ENCODE measurements at places on chromosomes 12 and 14. TPM values are rescaled to one million over a fixed set of nuclear protein-coding genes. Genes with fewer than 3 reads are reported as not detected.

Gene COCH
- 0.51 TPM for total RNA-seq

Gene KRT2
- total RNA-seq: not detected

Gene KNTC1
- 8.0 TPM for total RNA-seq

Gene KCNC2
- total RNA-seq: not detected

Gene SPTB
- total RNA-seq: under 0.01 TPM

Gene RFX4
- total RNA-seq: not detected

Gene ATF1
- 36.0 TPM for total RNA-seq

Gene VRTN
- not detected for total RNA-seq

Gene CLEC1B
- not detected for total RNA-seq

Gene NANOG
- total RNA-seq: not detected

Gene NDRG2
- total RNA-seq: 0.50 TPM

Gene CLECL1
- not detected for total RNA-seq

Gene CRACR2A
- total RNA-seq: 3.3 TPM

Gene TOMM20L
- not detected for total RNA-seq

Gene PZP
- total RNA-seq: not detected

Gene OS9
- total RNA-seq: 170 TPM

Gene INHBC
- not detected for total RNA-seq

Gene GPD1
- total RNA-seq: not detected

Gene PRH2
- not detected for total RNA-seq

All from fibroblast of lung (primary cell).